T-cell (primary cell): ENCODE measurements at places on chromosomes 16 and 17.

DNA sequence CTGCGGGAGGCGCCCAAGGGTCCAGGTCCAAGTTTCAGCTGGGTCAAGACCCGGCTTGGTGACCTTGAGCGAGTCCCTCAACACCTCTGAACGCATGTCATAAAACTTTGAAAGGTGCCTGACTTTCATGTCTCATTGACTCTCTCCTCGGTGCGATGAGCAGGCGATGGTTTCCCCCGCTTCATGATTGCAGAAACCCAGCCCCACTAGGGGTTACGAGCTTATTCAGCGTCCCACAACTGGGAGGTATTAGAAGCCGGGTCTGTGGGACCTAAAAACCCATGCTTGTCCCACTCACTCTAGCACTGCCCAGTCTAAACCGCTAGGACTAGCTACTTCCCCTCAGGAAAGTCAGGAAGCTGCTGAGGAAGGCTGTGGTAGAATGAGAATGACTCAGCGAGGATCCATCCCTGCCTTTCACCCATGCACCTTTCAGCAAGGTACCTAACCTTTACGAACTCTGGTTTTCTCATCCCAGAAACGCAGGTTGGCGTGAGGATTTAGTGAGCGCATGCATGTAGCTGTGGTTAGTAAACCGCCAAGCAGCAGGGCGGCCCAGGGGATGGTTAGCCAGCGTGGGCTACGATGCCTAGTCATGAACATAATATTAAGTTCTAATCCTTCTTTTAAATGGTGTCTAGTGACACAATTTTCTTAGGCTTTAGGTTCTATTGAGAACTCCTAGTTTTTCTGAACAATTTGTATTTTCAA lies 26.2 kb upstream of the RFFL start:
- no peak for DNase-seq

GRCh38 chr16:73240920-73241319 lies 193.0 kb upstream of the ZFHX3 start:
- no peak for DNase-seq

DNA sequence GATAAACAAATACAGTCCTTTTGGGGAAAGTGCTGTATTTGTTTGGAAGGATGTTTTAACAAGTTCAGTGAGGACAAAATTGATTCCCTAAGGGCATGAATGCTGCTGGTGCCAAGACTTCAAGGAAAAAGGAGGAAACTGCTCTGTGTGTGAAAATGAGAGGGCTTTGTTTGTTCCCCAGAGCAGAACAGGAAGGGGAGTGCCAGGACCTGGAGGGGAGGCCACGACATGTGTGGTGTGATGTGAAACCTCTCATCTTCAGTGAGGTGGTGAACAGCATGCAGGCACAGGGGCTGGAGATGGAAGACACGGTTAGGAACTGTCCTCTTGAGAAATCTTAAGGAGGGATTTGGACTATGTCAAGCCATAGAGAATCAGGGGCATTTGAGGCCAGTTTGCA lies 46.6 kb upstream of the GRIN2A start:
- no peak for DNase-seq

DNA sequence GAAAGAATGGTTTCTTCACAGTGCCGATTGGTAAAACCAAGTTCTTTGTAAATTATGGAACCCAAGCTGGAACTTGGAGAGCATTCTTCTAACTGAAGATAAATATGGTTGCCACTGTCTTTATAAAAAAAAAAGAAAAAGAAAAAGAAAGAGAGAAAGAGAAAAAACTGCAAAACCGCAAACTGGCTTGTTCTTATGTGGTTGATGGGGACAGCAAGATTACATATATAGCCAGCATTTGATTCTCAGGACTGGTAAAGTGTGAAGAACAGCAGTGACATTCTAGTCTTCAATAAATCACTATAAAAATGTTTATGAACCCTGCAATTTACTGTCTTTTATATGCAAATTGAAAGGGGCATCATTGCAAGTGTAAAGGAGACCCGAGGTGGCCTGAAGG lies 605.1 kb downstream of the MAF start:
- no peak for DNase-seq

GRCh38 chr16:17801068-17801467 lies 330.3 kb upstream of the XYLT1 start:
- DNase-seq = no peak

- DNase-seq = no peak
These were observed 9.2 kb upstream of the PRR29 start for GRCh38 chr17:63988741-63989621.

- DNase-seq = no peak
These were observed 96.4 kb downstream of the MSI2 start for GRCh38 chr17:57352665-57353175.

DNA sequence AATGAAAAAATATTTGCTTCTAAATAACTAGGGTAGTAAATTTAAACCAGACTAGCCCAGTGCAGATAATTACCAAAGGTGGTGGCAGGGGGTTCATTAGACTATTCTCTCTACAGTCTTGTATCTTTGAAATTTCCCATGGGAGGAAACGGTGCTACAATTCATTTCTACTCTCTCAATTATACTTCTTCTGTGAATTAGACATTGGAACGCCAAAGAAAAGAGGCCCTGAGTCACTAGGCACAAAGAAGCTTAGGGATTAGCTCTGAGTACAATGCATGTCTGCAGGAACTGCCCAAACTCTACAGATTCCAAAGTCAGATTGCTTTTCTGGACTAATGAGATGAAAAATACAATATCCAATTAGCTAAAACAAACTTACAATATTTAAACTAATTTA lies 30.7 kb upstream of the ARL6IP1 start:
- DNase-seq = no peak

DNA sequence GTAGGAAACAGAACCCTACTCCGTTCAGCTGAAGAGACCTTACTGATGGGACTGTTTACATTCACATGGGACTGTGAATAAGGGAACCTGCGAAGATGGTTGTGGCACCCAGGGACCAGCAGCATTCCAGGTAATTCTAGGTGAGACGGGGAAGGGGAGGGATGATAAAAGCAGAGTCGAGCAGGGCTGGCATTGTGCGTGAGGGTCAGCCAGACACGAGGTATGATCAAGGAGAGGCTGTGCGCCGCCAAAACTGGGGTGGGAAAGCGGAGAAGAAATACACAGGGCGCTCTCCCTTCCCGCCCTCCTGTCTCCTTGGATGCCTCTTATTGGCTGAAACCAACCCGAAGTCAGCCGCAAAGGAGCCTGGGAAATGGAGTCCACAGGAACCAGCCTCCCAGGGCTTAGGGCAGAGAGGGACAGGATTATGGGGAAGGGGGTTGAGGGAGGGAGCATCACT lies 38.4 kb upstream of the CSNK2A2 start:
- peak; percentile 47 for DNase-seq

GRCh38 chr16:23141033-23141432 lies 8.2 kb downstream of the USP31 start:
- no peak for DNase-seq

DNA sequence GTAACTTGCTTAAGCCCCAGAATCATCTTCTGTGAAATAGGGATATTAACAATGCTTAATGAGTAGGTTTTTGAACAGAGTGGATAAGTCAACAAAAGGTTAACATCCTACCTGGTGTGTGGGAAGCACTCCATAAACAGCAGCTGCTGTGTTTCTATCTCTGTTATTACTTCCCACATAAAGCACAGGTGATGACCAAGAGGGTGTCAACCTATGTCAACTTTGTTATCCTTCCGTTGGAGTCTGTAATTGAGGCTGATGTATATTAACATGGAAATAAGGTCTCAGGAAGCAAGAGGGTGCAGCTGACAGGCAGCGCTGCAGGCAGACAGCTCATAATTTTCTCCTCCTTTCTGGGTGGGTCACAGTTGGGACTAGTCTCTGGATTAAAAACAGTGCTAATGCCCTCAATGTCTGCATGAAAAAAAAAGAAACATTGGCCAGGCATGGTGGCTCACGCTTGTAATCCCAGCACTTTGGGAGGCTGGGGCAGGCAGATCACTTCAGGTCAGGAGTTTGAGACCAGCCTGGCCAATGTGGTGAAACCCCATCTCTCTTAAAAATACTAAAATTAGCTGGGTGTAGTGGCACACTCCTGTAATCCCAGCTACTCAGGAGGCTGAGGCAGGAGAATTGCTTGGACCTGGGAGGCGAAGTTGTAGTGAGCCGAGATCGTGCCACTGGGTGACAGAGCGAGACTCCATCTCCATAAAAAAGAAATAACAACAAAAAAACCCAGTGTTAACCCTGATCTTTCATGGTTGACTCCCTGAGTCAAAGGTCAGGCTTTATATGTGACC lies 269.6 kb downstream of the SNX29 start:
- no peak for DNase-seq

DNA sequence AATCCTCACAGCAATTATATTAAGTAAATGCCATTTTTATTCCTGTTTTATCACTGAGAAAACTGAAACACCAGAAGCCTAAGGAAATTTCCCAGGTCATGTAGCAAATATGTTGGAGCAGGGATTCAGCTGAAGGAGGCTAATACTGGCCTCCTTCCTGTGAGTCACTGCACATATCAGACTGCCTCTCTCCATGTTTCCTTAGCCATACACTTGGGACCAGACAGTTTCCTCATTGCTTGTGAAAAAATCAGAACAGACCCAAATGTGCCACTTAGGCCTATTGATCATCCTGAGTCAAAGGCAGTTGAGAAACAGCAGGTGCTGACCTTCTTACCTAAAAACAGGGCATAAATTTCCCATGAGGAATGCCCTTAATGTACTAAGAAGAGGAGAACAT lies 18.9 kb upstream of the ELAC2 start:
- no peak for DNase-seq

- no peak for DNase-seq
These were observed 170.4 kb downstream of the ZFHX3 start for GRCh38 chr16:72877374-72878028.

DNA sequence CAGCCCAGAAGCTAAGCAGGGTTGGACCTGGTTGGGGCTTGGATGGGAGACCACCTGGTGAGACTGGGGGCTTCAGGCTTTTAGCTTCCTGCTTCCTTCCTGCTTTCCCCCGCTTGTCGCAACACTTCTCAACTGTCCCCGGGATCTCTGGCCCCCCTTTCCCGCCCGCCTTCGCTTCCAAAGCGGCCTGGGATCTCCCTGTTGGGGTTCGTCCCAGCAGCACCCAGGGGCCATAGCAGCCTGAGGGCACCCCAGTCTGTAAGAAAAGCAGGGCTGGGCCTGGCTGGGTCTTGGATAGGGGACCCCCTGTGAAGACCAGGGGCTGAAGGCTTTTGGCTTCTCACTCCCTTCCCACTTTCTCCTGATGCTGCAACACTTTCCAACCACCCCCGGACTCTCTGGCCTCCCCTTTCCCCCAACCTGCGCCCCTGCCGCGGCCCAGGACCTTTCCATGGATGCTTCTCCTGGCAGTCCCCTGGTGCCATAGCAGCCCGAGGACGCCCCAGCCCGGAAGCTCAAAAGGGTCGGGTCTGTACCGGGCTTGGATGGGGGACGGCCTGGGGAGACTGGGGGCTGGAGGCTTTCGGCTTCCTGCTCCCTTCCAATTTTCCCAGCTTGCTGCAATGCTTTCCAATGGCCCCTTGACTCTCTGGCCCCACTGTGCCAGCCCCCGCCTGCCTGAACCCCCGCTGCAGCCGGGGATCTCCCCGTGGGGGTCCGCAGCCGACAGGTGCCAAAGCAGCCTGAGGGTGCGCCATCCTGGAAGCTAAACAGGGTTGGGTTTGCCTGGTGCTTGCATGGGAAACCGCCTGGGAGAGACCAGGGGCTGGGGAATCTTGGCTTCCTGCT lies 2276.2 kb downstream of the TP53TG3F start:
- no peak for DNase-seq

DNA sequence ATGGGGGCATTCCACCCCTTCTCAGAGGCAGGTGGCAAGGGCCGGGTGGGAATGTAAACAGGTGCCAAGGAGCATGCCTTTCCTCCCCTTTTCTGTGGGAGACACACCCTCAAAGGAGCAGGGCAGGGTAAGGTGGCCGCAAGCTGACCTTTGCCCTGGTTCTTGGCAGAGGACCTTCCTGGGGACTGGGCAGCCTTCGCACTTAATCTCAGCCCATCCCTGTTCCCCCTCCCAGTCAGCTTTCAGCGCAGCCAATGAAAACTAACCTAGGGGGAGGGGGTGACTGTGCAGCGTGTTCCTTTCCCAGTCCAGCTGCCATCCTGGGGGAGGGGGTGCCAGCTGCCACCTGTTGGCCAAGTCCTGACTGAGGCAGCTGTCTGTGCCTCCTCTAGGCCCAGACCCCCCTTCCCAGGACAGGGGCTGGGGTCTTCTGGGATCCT lies 2.8 kb downstream of the TRAF4 start:
- no peak for DNase-seq

DNA sequence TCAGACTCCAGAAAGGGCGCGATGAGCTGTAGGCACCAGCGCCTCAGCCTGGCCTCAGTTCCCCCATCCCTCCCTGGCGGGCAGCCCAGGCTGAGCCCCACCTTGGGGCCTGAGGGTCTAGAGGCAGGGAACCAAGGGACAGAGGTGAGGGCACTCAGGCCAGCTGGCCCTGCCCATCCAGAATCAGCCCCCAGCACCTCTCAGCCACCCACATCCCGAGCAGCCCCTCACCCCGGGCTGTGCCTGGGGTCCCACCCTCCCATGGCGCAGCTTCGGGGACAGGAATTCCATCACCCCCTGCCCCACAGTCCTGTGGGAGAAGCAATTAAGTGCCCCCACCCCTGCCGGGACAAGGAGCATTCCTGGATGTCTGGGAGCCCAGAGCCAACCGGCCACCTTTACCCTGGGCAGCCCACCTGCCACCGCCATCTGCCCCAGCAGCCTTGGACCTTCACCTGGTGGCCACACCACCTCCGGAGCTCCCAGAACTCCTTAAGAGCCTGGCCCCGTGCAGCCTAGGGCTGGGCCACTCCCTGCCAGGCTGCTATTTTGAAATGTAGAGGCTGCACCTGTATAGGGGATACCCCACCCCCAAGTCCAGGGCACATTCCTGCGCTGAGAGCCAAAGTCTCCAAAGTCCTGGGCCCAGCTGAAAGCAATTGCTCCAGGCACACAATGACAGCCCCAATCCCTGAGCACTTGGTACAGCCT lies 33.7 kb upstream of the PVALEF start:
- DNase-seq = no peak

DNA sequence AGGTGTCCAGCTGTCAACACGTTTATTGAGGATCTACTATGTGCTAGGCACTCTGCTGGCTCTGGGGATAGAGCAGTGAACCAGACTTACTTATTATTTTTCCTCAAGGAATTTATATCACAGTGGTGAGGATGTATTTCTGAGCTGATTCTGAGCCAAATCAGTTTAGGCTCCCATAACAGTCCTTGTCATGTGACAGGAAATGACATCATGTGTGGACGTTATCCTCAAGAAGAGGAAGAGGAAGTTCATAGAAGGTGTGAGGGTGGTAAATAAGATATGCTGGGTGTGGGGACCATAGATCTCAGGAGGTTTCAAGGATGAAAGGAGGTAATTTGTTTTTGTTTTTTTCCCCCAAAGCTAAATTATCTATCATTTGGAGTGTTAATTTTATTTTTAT lies 873.5 kb upstream of the EEF2KMT start:
- DNase-seq = no peak

- DNase-seq = no peak
These were observed 57.8 kb downstream of the MYH10 start for GRCh38 chr17:8572764-8573163.
